ENCODE measurements at places on chromosomes 6 and 20.

- DNase-seq, result no peak
Observed at GRCh38 chr20:38165966-38166702, 1.1 kb upstream of the TGM2 start.

DNA sequence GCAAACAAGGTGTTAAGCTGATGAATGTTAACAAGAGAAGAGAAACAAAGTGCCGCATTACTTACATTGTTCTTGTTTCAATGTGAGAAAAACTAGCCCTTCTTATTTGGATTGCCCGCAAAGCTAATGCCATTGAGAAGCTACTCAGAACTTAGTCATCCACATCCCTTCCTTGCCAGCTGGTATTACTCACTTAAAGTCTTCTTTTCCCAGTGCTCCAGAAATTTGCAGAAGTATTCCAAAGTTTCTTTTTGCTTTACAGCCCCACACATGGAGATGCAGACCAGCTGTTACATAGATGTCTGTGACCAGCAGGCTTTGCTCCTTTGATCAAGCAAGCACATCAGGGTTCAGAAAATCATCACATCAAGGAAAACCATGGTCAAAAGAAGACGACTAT is 529.0 kb downstream of the TBC1D32 start:
- peak; percentile 33 for DNase-seq

- DNase-seq, result no peak
Observed at GRCh38 chr6:14060971-14061370, 56.6 kb upstream of the CD83 start.

GRCh38 chr20:51431321-51431720 is 111.2 kb downstream of the NFATC2 start:
- no peak for DNase-seq

DNA sequence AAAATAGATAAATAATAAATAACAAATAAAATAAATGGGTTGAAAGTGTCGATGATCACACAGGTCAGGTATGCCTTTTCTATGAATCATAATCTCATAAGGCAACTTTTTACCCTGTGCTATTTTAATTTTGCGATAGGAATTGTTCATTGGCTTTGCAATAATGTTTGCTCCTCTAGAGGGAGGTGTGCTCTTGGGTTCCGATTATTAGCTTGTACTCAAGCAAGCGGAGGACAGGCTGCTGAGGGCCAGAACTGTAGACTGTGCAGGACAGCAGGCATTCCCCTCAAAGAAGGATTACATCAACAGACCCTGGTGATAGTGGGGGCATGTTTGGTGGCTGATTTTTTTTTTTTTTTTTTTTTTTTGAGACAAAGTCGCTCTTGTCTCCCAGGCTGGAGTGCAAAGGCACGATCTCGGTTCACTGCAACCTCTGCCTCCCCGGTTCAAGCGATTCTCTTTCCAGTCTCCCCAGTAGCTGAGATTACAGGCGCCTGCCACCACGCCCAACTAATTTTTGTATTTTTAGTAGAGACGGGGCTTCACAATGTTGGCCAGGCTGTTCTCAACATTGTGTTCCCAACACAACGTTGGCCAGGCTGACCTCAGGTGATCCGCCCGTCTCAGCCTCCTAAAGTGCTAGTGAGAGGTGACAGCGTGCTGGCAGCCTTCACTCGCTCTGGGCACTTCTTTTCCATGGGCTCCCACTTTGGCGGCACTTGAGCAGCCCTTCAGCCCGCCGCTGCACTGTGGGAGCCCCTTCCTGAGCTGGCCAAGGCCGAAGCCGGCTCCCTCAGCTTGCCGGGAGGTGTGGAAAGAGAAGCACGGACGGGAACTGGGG is 35.6 kb downstream of the RIOK1 start:
- no peak for DNase-seq

- no peak for DNase-seq
Observed at GRCh38 chr6:34523441-34524206, 32.5 kb downstream of the SPDEF start.

GRCh38 chr6:14858808-14859207 is 387.1 kb upstream of the JARID2 start:
- DNase-seq, result no peak

DNA sequence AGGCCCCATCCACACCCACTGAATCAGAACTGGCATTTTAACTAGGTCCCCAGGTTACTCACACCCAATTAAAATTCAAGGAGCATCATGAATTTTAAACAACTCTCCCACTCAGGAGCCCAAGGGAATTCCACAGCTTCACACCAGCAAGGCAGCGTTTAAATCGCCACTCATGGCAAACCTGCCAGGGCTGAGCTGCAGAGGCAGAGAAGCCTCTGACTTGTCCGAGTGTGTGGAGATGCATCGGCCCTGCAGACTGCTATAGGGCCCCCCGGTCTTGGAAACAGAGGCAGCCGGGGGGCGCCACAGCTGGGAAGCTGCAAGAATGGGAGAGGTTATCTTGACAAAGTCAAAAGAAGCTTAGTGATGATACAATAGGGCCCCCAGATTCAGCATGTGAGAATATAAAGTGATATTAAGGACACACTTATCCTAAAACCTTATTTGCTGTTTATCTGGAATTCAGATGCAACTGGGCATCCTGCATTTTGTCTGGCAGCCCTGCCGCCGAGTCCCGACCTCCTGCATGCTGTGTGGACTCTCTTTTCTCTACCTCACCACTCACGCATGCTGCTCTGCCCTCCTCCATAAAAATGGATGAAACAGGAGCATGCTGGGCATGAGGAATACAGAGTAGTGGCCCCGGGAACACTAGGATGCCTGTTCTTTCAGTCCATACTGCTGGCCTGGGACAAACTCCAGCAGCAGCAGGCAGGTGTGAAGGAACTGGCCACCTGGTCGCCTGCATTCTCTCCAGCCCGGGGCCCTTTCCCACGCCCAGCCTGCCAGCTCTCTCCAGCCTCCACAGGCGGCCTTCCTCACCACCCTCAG is 126.1 kb downstream of the PXDC1 start:
- no peak for DNase-seq

DNA sequence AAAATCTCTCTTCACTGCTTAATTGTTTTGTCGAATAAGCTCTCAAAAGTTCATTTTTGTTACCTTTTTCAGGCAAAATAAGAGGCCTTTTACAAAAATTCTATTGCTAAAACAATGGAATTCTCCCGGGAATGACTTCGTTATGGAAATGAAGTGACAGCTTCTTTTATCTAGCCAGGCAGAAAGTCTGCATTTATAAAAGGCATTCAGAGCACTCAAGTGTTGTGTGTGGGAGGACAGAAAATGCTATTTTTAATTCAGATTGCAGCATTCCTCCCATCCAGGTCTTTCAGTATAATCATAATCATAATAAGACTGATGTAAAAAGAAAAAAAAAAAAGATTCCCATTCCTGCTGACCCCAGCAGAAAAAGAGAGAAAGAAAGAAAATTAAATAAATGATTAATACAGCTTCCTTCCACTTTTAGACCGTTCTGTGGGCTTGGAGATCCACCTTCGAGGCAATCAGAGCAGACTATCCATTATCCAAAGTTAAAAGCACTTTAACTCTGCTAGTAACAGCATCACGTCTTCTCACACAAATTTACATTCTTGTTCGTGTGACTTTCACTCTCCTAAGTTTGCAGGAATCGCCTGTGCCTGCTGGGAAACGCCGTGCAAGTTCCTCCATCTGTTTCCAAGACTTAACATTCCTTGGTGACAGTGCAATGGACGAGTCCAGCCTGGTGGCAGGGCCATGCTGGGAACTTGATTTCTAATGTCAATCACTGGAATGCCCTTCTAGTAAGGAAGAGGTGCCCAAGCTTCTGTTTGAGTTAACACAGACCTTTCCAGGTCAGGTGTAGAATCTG is 258.8 kb downstream of the GMPR start:
- no peak for DNase-seq

GRCh38 chr6:108133594-108134179 is 32.1 kb upstream of the NR2E1 start:
- DNase-seq, result peak; percentile 80

GRCh38 chr6:68640491-68640835 is 5.4 kb downstream of the ADGRB3 start:
- DNase-seq, result no peak

GRCh38 chr6:125747589-125748405 is 1.6 kb upstream of the HEY2 start:
- no peak for DNase-seq

DNA sequence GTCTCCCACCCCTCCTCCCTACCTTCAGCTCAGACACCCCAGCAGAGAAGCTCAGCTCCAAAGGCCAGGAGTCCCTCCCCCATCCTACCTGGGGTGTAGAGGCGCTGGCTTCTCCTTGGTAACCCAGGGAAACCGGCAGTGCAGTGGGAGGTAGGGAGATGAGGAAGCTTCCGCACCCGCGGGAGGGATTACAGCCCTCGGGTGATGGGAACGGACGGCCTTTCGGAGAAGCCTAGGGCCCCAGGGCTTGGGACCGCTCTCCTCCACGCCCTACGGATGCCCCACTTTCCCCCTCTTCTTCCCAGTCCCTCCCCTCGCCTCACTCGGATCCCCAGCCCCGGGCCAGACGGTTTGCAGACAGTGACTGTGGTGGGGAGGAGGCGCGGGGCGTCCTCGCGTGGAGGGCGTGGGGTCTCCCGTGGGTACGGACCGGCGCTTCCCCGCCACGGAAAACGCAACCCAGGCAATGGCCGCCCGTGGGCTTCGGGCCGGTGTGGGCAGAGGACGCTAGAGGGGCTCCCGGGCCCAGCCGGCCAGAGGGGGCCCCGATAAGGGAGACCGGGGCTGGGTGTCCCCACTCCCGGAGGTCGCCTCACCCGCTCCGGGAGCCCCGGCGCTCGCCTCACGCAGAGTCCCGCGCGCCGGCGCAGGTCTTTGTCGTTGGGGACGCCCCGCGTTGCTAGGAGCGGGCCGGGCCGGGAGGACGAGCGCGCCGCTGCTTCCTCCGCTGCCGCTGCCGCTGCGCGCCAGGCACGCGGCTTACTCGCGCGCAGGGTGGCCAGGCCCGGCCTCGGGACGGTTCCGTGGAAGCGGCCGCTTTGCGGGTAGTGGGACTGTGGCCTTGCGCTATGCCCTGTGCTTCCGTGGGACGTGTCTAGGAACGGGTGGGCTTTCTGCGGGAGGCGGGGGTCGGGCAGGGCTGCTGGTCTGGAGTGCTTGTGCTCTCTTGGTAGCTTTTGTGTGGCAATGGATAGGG is 15.8 kb downstream of the AARS2 start:
- DNase-seq, result no peak

DNA sequence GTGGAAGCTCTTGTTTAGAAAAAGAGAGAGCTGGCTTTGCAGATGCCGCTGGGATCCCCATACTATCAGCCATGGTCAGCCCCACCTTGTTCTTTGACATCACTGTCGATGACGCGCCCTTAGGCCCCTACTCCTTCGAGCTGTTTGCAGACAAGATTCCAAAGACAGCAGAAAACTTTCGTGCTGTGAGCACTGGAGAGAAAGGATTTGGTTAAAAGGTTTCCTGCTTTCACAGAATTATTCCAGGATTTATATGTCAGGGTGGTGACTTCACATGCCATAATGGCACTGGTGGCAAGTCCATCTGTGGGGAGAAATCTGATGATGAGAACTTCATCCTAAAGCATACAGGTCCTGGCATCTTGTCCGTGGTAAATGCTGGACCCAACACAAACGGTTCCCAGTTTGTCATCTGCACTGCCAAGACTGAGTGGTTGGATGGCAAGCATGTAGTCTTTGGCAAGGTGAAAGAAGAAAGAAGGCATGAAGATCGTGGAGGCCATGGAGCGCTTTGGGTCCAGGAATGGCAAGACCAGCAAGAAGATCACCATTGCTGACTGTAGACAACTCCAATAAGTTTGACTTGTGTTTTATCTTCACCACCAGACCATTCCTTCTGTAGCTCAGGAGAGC is 2.4 kb upstream of the BLCAP start:
- no peak for DNase-seq

GRCh38 chr6:5809450-5809849 is 197.3 kb downstream of the NRN1 start:
- DNase-seq, result no peak

DNA sequence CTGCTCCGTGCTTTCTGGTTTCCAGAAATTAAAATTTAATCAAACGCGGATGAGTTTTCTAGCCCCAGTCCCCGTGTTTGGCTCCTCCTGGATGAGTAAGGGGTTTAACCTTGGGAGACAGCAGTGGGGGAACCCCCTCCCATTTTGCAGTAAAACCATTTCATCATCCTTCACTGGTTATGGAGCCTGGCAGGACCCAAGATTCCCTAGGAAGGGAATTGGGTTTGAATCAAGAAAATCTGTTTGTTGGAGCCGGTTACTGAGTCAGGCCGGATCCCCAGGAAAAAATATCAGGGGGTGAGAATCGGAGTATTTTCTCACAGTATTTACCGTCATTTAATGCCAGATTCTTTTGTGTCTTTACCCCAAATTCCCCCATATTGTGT is 754 bp downstream of the YWHAB start:
- no peak for DNase-seq

DNA sequence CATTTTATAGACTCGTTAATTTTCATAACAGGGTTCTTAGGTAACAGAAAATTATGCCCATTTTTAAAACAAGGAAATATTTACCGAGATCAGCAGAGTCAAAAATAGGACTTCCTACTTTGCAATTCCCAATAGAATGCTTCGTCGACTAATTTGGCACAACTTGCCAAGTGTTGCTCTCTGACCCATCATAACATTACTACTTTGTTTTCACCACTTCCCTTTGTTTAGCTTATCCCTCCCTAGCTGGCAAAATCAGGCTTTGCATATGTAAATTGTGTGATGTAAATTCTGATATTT is 914 bp upstream of the RANBP9 start:
- DNase-seq, result no peak

GRCh38 chr6:130794738-130795137 is 32.5 kb upstream of the SMLR1 start:
- DNase-seq, result no peak

GRCh38 chr6:100220543-100220942 is 226.5 kb upstream of the MCHR2 start:
- no peak for DNase-seq

DNA sequence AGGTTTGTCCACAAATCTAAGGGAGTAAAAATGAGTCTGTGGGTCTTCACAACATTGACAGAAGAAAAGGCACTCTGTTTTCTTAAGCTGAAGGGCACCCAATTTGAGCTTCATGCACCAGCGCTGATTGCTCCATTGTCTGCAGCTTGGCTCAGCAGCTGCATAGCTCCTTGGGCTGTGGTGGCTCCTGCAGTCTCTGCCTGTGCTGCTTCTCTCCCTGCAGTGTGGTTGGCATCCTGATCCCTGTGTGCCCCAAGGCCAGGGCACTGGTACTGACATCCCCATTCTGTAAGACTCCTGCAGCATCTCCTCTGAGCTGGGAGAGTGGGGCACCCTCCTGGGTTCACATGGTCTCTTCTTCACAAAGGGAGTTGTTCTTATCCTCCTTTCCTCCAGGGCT is 83.2 kb upstream of the B3GAT2 start:
- DNase-seq, result no peak

- DNase-seq, result peak; percentile 11
Observed at GRCh38 chr6:120378582-120379220, 955.6 kb downstream of the TBC1D32 start.

- no peak for DNase-seq
Observed at GRCh38 chr20:50213531-50214106, 23.0 kb downstream of the CEBPB start.

- no peak for DNase-seq
Observed at GRCh38 chr6:151351731-151352130, 39.6 kb downstream of the ZBTB2 start.
